ENCODE measurements at places on chromosomes 12 and 14.

DNA sequence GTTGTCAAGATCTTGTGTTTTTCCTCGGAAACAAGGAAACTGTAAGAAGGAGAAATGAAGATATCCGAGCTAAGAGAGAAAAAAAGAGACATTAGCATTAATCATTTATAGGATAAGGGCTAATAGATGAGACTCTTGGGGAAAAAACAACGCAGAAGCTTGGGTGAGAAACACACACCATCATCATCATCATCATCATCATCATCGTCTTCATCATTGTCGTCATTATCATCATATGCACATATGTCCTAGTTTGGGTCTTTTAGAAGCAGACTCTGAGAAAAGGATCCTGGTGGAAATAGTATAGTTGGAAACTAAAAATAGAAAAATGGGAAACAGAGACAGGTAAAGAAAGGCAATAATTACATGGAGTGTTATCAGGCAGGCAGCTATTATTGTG lies 95.9 kb downstream of the PAH start:
- no peak for DNase-seq

DNA sequence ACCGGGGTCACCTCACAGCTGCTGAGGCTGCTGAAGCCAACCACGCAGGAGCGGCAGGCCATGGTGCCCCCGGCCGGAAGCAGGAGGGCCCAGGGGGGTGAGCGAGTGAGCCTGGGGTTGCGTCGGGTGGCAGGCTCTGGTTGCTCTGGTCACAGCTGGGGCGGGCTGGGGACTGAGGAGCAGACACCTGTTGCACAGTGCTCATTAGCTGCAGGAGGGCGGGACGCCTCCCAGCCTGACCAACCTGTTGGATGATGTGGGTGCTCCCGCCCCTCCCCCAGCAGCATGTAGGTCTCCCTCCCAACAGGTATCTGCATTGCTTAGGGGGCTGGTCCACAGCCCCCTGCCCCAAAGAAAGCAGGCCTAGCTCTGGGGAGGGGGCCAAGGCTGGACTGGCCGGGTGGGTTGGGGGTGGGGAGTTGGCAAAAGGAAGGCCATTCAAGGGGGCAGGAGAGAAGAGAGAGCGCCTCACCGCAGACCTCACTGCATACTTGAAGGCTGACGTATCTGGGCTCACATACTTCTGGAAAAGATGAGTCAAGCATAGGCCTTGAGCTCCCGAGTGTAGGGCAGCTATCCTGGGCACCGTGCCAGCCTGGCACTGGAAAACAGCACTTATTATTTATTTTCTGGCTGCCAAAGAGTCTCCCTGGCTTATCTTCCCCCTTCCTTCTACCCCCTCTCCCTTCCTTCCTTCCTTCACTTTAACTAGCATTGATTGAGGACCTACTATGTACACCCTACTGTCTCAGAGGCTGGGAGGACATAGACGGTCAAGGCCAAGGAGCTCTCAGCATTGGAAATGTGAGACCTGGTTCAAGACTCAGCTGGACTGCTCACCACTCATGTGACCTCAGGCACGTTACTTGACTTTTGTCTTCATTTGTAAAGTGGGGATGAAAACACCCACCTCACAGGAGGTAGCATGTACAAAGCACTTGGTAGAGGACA lies at the start of gene KRT80:
TSS of gene KRT80 (minus strand) at position 174 of the 951 bp plus-strand sequence. CDS start at position 62, 112 bp downstream.
- no peak for DNase-seq

DNA sequence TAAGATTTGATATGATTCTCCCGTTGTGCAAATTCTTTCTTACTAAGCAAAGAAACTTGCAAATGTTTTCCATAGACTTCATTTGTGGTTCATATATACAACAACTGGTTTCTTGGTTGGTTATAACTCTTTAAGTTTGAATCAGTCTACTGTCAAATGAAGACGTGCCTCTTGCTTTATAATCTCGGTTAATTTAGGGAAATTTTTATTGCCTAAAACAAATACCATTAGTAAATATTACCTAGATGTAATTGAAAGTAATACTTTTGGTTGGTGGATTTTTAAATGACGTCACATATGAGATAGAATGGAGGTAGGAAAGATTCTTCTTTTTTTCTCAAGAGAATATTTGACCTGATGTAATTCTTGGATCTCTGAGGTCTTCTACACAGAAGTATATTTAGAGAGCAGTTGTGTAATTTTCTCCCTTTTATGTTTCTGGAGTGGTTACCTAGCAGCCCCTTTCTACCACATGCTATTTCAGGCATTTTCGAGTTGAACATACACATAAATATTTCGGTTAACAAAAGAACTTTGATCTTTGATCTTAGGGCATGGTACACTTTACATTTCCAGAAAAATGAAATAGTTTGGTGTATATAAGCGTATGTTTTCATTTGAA lies 1.7 kb downstream of the ATF7IP start:
- peak; percentile 50 for DNase-seq

GRCh38 chr14:62381311-62382070 lies 619.3 kb downstream of the SNAPC1 start:
- no peak for DNase-seq

GRCh38 chr12:107522692-107523477 lies 162.7 kb upstream of the PWP1 start:
- no peak for DNase-seq

GRCh38 chr12:102009796-102010195 lies 52.0 kb downstream of the WASHC3 start:
- DNase-seq = no peak

DNA sequence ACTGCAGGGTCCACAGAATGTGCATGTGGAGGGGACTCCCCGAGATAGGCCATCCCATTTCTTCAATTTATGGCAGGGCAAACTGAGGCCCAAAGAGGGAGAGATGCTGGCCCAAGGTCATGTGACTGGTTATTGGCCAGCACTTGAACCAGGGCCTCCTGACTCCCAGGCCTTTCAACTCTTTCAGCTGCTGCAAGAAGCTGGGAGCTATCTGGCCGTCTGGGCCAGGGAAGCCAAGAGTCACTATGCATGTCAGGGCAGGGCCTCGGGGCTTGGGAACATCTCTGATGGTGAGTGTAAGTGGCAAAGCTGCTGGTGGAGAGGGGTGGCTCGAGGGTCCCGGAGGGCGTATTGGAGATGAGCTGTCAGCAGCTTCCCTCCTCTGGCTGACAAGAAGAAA lies 9.5 kb upstream of the LTBP2 start:
- DNase-seq = no peak

- no peak for DNase-seq
These were observed 109.7 kb upstream of the PRMT8 start for GRCh38 chr12:3381059-3382047.

DNA sequence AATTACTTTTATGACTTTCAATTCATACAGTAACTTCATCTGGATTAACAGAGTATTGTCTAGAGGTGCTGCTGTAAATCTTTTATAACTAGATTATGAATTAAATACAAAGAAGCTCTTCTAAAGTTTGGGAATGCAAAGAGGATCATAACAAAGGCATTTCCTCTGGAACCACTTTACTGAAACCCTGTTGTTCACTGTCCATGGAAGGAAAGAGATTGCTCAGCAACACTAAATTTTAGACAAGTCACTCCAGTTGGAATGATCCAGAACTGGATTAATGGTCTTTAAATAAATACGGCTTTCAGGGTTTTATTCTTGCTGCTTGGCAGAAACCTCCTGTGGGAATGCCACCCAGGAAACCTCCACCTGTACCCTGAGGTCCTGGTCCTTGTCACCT lies 250.6 kb downstream of the KSR2 start:
- no peak for DNase-seq

DNA sequence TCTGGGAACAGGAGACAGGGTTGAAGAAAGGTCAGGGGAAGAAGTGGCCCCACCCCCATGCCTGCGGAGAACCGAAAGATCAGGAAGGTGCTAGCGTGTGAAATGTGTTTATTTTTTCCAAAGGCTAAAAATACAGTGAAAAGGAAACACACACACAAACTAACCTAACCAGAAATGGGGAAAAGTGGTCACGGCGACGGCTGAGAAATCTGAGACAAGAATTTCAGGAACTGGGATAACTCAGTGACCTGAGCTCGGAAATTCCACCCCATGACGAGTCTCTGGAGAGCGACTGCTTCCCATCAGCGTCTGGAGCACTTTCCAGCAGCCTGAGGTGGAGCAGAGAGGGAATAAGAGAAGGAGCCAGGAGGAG lies 16.6 kb upstream of the RND1 start:
- DNase-seq = no peak

- no peak for DNase-seq
These were observed 348.3 kb upstream of the SFSWAP start for GRCh38 chr12:131362291-131363211.

- no peak for DNase-seq
These were observed 34.6 kb downstream of the PTPRO start for GRCh38 chr12:15356951-15357364.

- DNase-seq = no peak
These were observed 325.1 kb upstream of the DDHD1 start for GRCh38 chr14:53478174-53478573.

GRCh38 chr14:22185191-22185590 lies 403.8 kb downstream of the DAD1 start:
- no peak for DNase-seq

- peak; percentile 36 for DNase-seq
These were observed 200.5 kb upstream of the OR4E1 start for GRCh38 chr14:21874167-21874566.

- no peak for DNase-seq
These were observed 20.9 kb downstream of the PUS7L start for GRCh38 chr12:43737646-43738045.

DNA sequence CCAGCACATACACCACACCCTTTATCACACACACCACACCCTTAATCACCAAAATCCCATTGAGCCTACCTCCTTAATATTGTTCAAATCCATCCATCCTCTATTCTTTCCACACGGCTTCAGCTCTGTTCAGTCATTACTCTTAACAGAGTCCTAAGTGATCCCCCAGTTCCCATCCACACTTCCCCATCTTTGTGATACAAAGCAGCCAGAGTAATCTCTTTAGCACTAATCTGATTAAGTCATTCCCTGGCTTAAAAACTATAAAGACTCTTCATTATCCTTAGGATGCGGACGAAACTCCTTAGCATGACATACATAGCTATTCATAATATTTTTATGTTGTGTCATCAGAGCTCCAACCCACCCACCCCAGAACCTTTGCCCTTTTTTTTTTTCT lies 14.7 kb upstream of the MFAP5 start:
- no peak for DNase-seq

- no peak for DNase-seq
These were observed 198.7 kb downstream of the SYT1 start for GRCh38 chr12:79063258-79063657.

DNA sequence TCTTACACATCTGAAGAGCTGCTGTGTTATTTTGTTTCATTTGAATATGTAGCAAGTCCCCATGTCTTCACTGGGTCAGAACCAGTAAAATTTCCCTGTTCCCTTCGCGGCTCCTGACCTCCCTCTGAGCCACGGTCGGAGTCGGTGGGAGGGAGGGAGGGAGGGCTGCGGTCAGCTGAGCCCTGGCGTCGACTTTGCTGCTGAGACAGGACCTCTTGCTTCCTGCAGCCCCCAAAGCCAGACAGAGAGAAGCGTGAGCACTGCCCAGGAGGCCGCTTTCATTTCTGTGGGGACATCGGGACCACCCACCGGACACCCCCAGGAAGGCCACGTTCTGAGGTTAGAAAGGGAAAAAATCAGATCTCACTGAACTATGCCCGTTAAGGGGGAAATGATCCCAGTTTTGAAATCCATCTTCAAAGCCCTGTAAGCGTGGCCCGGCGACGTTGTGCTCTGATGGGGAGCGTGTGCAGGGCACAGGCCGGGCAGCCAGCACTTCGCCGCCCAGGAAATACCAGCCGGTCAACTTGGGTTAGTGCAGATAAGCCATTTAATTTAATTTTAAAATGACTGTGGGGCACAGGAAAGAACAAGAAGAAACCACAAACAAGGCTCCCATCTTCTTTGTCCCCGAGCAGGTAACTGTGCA lies 42.1 kb downstream of the NOC4L start:
- no peak for DNase-seq

GRCh38 chr12:42593874-42594273 lies 4.3 kb upstream of the PRICKLE1 start:
- DNase-seq = no peak

DNA sequence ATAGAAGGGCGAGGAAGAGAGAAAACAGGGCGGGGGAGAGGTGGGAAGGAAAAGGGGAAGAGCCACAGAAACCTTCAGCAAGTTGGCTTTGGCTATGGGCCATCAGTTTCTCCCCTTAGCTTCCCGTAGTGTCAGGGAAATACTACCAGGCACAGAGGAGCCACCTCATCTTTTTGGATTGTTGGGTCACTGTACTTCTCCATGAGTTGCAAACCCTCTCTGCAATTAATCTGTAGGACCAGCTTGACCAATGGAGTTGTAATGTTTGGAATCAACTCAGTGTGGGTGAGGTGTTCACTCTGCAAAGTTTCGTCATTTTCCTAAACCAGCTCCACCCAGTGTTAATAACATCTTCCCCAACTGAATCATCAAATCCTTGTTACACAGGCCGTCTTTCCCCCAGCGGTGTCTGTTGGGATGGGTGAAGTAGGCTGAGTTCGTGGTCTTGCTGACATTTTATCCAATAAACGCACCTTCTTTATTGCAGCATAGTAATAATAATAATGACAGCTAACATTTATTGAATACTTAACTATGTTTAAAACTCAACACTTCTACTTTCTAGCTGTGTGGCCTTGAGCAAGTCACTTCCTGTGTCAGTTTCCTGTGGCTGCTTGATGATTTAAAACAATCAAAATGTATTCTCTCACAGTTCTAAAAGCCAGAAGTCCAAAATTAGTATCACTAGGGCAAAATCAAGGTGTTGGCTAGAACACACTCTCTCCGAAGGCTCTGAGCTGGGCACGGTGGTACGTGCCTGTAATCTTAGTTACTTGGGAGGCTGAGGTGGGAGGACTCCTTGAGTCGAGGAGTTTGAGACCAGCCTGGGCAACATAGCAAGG lies 8.1 kb upstream of the GLTP start:
- DNase-seq = peak; percentile 57

GRCh38 chr12:27645671-27646070 lies 50.6 kb upstream of the REP15 start:
- no peak for DNase-seq

- no peak for DNase-seq
These were observed 72.7 kb downstream of the WSCD2 start for GRCh38 chr12:108201808-108202207.

DNA sequence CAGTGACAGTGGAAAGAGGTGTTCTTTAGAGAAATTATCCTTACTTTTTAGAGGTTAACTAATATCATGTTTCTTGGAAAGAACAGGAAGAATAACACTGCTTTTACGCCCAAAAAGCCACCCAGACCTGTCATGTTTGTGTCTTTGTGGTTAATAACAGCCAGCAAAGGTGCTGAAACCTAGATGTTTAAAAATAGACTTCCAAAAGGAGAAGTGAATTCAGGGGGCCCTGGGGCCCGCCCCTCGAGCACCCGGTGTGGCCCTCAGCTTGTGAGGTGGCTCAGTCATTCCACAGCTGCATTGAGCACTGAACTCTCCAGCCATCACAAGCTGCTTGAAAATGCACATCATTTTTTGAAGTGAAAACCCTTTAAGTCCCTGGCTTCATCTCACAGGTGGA lies 20.8 kb upstream of the AMN start:
- DNase-seq = no peak

DNA sequence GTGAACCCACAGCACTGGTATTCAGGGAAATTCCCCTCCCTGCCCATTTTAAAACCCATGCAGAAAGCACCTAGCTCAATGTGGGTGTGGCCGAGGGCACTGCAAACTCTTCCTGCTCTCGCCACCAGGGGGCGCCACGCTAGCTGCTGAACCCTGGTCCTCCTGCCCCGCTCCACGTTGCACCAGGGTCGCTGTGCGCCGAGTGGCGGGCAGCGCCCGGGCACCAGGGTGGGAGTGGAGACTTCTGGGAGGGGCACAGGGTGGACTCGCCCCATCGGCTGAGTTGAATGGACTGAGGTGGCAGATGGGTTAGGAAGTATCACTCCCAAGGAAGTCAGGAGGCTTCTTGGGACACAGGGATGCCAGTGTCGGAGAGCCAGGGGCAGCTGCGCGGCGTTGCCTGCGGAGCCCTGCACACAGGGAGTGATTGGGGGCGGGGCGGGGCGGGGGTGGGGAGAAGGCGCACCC lies 48.1 kb upstream of the BCL11B start:
- peak; percentile 72 for DNase-seq
